HepG2 (cell line): ENCODE measurements at places on chromosomes 6 and 20. TPM values are rescaled to one million over a fixed set of nuclear protein-coding genes. Genes with fewer than 3 reads are reported as not detected.

Gene LRRC73
- 0.11 and 0.17 TPM in 2 replicates for total RNA-seq

Gene PBOV1
- not detected in 2 replicates for total RNA-seq

GRCh38 chr6:75081921-75082320, 123.9 kb downstream of the COL12A1 start:
- DNase-seq: no peak

GRCh38 chr20:53021934-53022333, 49.8 kb downstream of the TSHZ2 start:
- no peak for DNase-seq

- DNase-seq: no peak
Observed at GRCh38 chr6:137862419-137863090, 4.5 kb upstream of the TNFAIP3 start.

- peak; percentile 95 for DNase-seq
Observed at GRCh38 chr20:327186-328026, 2.1 kb downstream of the SOX12 start.

DNA sequence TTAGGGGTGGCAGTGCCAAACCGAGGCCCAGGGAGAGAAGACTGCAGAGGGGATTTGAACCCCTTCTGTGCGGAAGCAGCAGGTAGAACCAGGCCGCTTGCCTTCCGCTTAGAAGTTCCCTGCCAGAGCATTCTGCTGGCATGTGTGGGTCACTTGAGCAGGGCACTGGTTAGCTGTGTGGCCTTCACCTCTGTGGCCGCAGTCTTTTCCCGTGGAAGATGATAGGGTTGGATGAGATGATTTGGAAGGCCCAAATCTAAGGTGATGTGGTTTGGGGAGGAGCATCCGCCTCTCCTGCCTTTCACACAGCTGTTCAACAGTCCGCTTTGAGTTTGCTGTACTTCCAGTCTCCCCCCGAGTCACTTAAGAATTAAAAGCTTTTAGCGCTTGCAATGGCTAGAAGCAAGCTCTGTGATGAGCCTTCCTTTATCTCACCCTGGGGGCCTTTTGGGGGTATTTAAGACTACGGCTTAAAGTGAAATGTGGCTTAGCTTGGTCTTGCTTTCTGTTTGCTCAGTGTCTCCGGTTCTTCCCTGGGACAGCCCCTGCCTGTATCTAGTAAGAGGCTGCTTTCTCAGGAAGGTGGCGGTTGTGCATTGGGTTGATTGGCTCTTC, 743 bp downstream of the CMTR1 start:
- DNase-seq: peak; percentile 16

GRCh38 chr6:68572975-68573374, 62.1 kb upstream of the ADGRB3 start:
- no peak for DNase-seq

Gene EFCAB8
- 0.22 TPM in 1 of 2 replicates, not detected in the other for total RNA-seq

GRCh38 chr20:49207076-49207475, 12.1 kb upstream of the DDX27 start:
- DNase-seq: peak; percentile 76

GRCh38 chr20:24663496-24663895, 194.1 kb downstream of the SYNDIG1 start:
- no peak for DNase-seq

- DNase-seq: no peak
Observed at GRCh38 chr6:105263685-105264610, 84.1 kb upstream of the POPDC3 start.

Gene PPP1R3D
- total RNA-seq: 3.7 and 4.0 TPM in 2 replicates

GRCh38 chr6:163036160-163036645, 308.4 kb downstream of the PACRG start:
- DNase-seq: no peak

DNA sequence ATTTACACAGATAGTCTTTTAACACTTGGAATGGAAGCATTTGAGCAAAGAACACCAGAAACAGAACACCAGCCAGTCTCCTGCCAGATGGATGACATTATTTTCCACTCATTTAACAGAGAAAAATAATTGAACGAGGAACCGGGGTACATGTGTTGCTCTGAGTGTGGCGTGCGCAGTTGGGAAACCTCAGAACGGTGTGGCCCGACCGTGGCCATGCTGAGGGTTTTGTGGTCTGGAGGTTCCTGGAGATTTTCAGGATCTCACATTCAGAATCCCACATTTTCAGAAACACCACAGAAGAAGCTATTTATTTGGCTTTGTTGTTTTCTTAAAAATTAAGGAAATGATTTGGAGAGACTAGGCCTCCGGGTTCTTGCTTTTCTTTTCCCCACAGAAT, 126.9 kb upstream of the QKI start:
- DNase-seq: no peak

Gene BANF2
- total RNA-seq: 0.35 TPM in 1 of 2 replicates, not detected in the other

DNA sequence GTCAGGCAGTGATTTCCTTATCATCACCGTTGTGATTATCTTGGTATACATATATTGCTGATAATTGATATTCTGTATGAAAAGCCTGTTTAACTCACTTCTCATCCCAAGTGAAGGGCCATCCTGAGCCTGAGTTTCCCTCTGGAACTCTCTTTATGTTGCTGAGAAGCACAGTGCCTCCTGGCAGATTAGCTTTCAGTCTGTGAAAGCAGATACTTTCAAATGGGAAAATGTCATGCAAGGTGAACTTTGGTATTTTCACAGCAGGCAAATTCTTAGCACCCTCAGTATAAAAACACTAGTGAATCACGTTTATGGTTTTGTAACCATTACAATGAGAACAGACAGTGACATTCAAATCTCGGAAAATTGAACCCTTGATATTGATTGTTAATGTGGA, 151.6 kb downstream of the PRIM2 start:
- DNase-seq: peak; percentile 9

Gene SIRPB1
- total RNA-seq: 0.98 and 1.4 TPM in 2 replicates

- DNase-seq: no peak
Observed at GRCh38 chr6:163667372-163668060, 253.0 kb downstream of the QKI start.

- no peak for DNase-seq
Observed at GRCh38 chr6:28053584-28053983, 26.8 kb upstream of the ZNF165 start.
